WERI-Rb-1 (cell line): ENCODE measurements at places on chromosomes 12 and 14.

- no peak for DNase-seq
Observed at GRCh38 chr14:70828188-70828587, 18.9 kb upstream of the MAP3K9 start.

GRCh38 chr12:89946518-89947135 is 238.0 kb upstream of the ATP2B1 start:
- DNase-seq: no peak

GRCh38 chr12:64931321-64931720 is 106.9 kb downstream of the TBC1D30 start:
- no peak for DNase-seq

- no peak for DNase-seq
Observed at GRCh38 chr14:54702014-54702491, 135.1 kb downstream of the SAMD4A start.

- DNase-seq: no peak
Observed at GRCh38 chr14:78403278-78403815, 233.2 kb downstream of the NRXN3 start.
